ENCODE measurements at places on chromosomes 7 and 10.

- no peak for DNase-seq
Observed at GRCh38 chr10:93915598-93915997, 21.8 kb downstream of the SLC35G1 start.

- peak; percentile 29 for DNase-seq
Observed at GRCh38 chr7:16838386-16838785, 33.6 kb upstream of the AGR2 start.

DNA sequence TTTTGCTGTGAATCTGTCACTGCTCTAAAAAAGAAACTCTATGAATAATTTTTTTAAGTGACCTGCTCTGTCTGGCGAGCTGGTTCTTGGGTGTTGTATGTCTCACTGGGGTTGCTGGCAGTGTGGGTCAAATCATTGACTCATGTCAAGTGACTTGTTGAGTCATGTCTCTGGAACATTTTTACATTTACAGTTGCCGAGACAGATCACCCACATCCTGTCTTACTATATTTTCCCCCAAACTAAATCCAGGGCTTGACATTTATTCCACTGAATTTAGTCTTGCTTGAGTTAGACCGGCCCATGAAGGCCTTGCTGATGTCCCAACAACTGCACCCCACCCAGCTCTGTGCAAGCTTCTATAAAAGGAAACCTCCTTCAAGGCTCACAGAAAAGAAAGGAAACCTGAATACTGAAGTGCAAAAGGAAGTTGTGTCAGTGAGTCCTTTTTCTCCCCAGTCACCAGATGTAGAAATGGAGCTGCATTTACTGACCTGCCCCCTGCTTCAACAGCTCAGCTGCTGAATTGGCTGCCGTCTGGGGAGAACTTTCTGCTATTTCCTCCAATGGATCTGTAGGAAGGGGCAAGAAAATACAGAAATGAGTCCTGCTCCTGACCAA, 290.3 kb downstream of the TNS3 start:
- peak; percentile 93 for DNase-seq

DNA sequence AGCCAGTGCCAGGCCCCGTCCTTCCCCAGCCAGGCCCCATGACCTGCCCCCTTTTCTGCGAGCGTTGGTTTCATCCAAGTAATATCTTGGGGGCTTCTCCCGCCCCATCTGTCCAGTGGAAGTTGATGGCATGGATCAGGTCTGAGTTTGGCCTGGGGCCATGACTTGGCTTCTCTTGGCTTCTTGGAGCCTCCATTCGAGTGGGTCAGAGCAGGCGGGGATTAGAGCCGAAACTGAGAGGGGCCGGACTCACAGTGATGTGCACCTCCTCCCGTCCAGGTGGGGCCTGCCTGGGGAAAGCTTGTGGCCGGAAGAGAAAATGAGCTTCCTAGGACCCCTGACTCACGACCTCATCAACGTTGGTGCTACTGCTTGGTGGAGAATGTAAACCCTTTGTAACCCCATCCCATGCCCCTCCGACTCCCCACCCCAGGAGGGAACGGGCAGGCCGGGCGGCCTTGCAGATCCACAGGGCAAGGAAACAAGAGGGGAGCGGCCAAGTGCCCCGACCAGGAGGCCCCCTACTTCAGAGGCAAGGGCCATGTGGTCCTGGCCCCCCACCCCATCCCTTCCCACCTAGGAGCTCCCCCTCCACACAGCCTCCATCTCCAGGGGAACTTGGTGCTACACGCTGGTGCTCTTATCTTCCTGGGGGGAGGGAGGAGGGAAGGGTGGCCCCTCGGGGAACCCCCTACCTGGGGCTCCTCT, 15.1 kb upstream of the LIMK1 start:
- no peak for DNase-seq

DNA sequence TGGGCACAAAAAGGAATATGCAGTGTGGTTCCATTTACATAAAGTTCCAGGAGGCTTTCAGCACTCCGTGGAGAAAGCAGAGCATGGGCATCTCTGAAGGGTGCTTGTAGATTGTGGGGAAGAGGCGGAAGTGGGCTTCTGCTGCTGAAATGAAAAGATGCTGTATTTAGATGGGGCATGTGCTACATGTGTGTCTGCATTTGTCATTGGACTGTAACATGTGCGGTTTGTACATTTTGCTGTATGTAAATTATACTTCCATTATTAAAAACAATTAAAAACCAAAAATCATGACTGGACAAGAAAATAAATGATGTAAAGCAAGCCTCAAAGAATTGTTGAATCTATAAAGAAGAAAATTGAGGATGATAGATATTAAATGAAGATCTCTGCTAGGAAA, 334.0 kb downstream of the WDR37 start:
- no peak for DNase-seq

GRCh38 chr7:38335128-38335491, 61.7 kb upstream of the TARP start:
- DNase-seq, result no peak

DNA sequence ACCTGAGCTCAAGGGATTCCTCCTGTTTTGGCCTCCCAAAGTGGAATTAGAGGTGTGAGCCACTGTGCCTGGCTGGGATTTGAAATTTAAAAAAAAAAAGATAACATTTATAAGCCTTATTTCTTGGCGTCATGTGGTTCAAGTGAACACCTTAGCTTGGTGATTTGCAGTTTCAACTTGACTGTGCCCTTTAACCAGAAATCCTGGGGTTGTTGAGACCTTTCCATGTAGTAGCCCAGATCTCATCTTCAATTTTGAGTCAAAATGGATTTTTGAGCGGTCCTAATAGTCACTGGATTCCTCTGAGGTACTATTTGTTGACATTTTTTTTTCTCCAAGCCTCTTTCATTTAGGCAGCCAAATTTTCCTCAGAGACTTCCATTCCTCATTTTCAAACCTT, 29.5 kb upstream of the FBXW4 start:
- no peak for DNase-seq

DNA sequence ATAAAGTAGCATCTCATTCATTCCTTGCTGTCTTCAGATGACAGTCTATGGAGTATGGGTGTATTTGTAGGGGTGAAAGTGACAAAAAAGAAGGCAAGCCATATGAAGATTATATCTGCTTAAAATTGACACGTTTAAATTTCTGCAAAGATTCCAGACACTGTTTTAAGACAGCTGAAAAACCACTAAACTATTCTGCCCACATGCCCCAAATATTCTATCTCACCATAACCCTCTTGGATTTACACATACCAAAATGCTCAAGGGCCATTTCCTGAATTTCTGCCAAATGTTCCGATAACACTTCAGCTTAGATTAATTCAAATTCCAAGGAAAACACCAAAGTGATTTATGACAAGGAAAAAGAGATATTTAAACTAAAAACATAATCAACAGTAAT, 99.9 kb upstream of the IL6 start:
- peak; percentile 97 for DNase-seq

DNA sequence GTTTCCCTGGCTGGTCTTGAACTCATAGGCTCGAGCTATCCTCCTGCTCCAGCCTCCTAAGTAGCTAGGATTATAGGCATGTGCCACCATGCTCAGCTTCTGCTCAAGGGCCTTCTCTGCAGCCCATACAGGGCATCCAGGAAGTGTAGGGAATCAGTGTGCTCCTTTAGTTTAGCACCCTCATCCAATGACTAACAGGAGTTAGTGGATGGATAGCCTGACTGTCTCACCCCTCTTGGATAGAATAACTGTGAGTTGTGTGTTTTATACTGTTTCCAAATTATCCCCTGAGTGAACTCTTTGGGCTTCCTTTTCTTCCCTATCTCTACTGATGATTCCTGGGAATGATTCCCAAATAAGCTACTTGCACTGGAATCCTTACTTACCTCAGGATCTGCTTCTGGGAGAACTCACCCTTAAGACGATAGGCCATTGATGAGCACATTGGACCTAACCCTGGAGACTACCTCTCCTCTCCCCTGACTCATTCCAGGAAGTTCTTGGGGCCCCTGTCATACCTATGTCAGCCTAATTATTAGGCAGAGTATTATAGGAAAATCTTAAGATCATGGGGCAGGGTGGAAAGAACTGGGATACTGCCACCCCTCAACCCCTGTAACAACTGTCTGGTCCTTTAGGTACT, 18.5 kb downstream of the STRIP2 start:
- DNase-seq, result no peak

DNA sequence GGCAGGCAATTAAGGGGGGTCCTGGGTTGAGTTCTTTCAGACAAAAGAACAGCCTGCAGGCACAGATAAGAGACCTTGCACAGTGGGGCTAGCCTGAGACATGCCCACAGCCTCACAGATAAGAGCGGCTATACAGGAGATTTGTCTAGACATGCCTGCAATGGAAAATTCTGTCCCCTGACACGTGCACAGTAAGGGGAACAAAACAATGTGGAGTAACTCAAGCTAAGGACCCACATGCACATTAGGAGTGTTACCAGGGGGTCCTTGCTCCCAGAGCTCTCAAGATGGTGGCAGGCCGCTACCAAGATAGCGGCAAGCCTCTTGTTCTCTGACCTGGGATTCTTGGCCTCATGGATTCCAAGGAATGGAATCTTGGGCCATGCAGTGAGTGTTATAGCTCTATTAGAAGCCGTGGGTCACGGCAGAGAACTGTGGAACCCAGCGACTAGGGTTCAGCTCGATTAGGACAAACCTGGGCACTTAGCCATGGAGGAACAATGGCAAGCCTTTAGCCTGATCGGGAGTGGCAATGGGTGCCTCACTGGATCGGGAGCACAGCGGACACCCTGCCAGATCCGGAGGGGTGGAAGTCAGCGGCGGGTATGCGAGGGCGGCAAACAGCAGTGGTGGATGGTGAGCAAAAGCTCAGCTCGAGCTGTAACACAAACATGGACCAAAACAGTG, 196.9 kb downstream of the CCSER2 start:
- DNase-seq, result no peak

DNA sequence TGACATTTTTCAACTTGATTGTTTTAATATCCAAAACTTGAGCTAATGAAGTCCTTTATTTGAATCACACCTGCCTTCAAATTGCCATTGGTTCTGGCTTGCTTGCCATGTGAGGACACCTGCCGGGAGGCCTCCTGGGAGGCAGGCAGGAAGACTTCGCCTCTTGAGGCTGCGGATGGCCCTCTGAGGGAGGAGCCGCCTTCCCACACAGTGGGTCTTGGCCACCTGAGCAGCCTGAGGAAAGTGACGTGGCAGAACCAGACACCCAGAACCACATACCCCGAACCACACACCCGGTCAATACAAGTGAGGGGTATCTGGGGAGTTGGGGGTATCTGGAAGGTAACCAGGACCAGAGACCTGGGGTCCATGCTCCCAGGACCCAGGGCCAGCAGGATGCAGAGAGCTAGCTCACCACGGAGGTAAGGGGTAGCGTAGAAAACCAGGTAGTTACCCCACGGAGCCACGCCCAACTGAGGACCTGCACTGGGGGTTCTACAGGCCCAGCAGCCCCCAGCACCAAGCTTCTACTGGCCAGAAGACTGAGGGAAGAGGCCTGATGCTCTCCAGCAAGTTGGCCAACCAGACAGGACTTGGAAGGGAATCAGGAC, 300.5 kb downstream of the TCERG1L start:
- no peak for DNase-seq

DNA sequence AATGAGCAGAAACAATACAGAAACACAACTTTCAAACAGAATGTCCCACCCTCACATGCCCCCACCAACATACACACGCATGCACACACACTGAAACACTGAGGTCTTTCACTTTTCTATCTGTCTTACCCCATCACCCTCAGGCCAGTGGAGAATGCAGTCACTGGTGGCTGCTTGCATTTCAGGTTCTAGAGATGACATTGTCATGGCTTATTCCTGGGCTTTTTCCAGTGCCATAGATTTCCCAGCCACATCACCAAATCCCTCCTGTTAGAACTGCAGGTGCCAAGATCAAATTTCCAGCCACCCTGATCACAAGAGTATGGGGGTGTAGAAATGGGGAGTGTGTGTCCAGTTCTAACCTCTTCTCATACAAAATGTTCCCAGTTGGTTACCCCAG, 68.4 kb downstream of the CACNA2D1 start:
- no peak for DNase-seq

DNA sequence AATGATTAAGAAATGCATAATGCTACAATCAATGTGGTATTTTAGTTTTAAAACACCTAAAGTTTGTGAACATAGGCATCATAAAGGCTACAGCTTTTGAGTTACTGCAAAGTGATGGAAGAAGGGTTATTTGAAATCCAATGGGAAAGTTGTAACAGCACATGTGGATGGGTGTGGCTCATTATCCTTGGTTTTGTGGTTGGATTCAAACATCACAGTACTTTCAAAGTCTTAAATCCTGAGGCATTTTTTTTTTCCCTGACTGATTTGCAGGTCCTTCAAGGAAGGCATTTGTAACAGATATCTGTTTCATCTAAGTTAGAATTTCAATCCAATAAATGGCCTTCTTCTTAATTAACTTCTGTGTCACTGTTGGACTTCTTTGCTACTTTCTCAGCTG, 9.8 kb upstream of the SHTN1 start:
- no peak for DNase-seq

- DNase-seq, result peak; percentile 75
Observed at GRCh38 chr10:76302481-76302880, 871.1 kb downstream of the LRMDA start.

- peak; percentile 46 for DNase-seq
Observed at GRCh38 chr7:35749556-35749955, 51.3 kb upstream of the SEPTIN7 start.

DNA sequence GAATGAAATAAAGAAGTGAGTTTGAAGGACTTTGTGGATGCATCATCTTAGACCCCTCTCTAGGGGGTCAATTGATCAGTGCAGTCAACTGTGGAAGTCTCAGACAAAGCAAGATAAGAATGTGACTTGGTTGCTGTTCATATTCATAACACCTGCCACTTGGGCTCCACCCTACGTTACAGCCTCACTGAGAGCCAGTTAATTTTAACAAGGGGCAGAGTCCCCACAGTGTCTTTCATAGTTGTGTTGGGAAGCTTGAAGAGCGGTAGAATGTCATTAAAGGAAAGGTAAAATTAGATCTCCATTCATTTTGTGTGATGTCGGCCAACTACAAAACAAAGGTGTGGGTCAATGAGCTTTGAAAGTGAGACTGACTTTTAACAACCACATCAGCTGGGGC, 442.1 kb upstream of the C7orf33 start:
- DNase-seq, result no peak

GRCh38 chr7:102323914-102324195, 32.4 kb downstream of the SPDYE6 start:
- no peak for DNase-seq

- no peak for DNase-seq
Observed at GRCh38 chr7:135326636-135327280, 93.1 kb downstream of the STRA8 start.

GRCh38 chr10:63573068-63573697, 52.0 kb downstream of the REEP3 start:
- peak; percentile 42 for DNase-seq

DNA sequence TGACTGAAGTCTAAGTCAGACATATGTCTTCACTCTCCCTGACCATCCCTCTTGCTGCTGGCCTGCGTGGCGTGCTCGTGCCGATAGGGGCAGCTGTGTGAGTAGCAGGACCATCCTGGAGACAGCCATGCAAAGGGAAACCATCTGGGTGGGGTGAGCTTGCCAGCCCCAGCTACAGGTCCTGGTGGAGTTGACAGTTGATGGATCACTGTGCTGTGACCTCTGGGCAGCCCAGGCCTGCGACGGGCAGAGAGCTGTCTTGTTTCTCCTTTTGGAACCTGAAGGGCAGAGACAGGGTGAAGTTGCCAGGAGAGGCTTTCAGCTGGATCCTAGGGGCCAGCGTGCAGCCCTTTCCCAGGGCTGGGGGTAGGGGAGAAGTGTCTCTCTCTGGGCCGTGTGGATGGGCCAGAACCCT, 44.7 kb downstream of the GRK5 start:
- DNase-seq, result no peak
